ENCODE measurements at places on chromosomes 12 and 14. TPM values are rescaled to one million over a fixed set of nuclear protein-coding genes. Genes with fewer than 3 reads are reported as not detected.

Gene TC2N
- 44.4 TPM for total RNA-seq

Gene CLBA1
- 15.7 TPM for total RNA-seq

Gene SLC2A14
- total RNA-seq: 0.46 TPM

Gene RD3L
- not detected for total RNA-seq

Gene KLRG1
- total RNA-seq: 0.93 TPM

Gene LIN7A
- total RNA-seq: 10.0 TPM

Gene KRT72
- not detected for total RNA-seq

Gene GPX2
- not detected for total RNA-seq

Gene RDH16
- total RNA-seq: 0.34 TPM

Gene B4GALNT1
- 0.28 TPM for total RNA-seq

GRCh38 chr14:99508896-99509629 is 27.9 kb downstream of the CCNK start:
- H3K27me3 ChIP-seq: no peaks in the 10 kb centered on the region
- no peak overlapping the region for H3K27ac ChIP-seq
- H3K4me3 ChIP-seq: no peak overlapping the region
- H3K36me3 ChIP-seq: no peaks in the 10 kb centered on the region

- no peak overlapping the region for H3K4me3 ChIP-seq
- H3K27me3 ChIP-seq: no peaks in the 10 kb centered on the region
- DNase-seq: no peak
- H3K27ac ChIP-seq: no peak overlapping the region
Measured at GRCh38 chr12:2214411-2214810, 161.6 kb downstream of the CACNA1C start.

DNA sequence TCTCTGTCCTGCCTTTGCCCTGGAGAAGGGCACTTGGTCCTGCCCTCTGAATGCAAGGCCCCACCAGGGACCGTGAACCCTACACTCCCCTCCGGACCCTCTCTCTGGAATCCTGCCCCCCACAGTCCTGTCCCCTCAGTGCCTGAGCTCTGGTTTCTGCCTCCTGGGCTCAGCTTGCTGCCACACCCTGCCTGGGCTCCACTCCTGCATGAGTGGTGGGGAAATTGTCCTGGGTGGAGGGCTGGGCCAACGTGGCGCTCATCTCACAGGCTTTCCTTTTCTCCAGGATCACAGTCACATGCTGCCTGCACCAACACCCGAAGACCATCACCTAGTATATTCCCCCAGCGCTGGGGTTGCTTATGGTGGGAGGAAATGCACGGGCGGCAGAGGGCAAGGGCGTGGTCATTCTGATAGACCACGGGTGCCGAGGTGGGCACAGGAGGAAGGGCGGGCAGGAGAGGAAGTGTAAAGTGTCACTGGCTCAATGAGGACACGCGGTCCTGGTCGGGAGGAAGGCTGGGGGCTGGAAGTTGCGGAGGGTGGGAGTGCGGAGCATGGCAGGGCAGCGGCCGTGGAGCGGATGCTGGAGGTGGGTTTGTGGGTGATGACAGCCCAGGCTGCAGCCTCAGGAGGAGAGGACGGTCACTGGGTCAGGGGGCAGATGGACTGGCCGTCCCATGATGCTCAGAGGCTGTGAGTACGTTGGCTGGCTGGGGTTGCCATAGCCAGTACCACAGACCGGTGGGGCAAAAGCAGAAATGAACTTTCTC is 99.5 kb downstream of the KIF26A start:
- H3K4me3 ChIP-seq: no peak overlapping the region
- H3K27me3 ChIP-seq: no peaks in the 10 kb centered on the region
- no peaks in the 10 kb centered on the region for H3K4me1 ChIP-seq
- H3K27ac ChIP-seq: no peak overlapping the region
- H3K36me3 ChIP-seq: no peaks in the 10 kb centered on the region

DNA sequence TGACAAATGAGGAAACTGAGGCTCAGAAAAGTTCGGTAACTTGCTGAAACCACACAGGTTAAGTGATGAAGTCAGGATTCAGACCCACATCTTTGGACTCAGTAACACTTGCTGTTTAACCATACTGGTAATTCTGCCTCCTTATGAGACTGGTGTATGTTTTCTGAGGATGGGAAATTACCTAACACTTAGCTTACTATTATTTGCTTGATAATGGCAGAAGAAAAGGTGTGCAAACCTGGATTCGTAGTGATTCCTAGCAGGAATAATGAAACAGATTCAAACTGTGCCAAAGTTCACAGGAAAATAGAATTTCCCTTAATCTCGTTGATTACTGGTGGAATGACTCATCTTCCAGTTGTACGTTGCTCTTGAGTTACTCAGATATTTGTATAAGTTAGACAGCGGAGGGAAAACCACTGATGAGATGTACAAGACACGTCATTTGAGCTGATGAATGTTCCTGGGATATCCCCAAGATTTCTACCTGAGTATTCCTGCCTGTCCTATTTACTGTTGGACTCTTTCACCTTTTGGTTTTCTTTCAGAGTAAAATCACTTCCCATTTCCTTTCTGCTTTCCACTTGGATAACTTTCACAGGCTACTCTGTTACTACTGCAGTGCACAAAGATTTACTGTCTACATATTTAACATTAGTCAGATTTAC is 37.5 kb downstream of the PRORP start:
- no peak for DNase-seq
- H3K4me1 ChIP-seq: no peaks in the 10 kb centered on the region
- no peak overlapping the region for H3K27ac ChIP-seq
- no peaks in the 10 kb centered on the region for H3K36me3 ChIP-seq

DNA sequence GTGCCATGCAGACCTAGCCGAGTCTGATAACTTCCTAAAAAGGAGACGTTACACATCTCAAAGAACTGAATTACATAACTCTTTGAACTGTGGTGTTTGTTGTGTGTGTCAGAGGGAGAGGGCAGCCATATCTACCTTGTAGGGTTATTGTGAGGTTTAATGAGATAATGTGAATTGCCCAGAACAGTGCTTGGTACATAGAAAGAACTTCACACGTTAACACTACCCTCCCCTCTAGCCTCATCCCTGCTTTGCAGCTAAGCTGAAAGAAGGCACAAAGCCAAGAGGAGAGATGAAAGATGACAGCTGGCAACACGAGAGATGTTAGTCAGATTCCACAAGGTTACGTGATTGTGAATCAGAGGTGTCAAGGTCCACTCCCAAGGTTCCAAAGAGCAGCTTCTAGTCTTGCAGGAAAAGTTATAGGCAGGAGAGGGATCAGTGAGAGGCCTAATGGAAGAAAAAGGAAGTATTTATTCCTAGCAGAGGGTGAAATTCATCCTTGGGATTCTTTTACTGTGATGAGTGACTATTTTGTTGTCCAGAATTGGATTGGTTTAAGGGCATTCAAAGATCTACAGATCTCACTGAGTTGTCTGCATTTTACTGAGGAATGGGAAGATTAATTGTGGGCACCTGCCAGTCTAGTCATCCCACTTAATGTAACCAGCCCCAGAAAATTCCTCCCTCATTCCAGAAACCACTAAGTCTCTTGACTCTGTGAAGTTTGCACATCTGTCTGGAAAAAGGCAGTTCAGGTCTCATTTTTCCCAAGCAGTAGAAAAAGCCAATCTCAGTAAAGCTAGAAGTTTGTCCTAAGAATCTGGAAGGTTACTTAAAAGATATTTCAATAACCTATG is 25.9 kb upstream of the WNK1 start:
- H3K27ac ChIP-seq: no peak overlapping the region
- no peak for DNase-seq
- H3K27me3 ChIP-seq: no peaks in the 10 kb centered on the region
- no peaks in the 10 kb centered on the region for H3K36me3 ChIP-seq
- no peaks in the 10 kb centered on the region for H3K4me1 ChIP-seq
- no peak overlapping the region for H3K4me3 ChIP-seq

DNA sequence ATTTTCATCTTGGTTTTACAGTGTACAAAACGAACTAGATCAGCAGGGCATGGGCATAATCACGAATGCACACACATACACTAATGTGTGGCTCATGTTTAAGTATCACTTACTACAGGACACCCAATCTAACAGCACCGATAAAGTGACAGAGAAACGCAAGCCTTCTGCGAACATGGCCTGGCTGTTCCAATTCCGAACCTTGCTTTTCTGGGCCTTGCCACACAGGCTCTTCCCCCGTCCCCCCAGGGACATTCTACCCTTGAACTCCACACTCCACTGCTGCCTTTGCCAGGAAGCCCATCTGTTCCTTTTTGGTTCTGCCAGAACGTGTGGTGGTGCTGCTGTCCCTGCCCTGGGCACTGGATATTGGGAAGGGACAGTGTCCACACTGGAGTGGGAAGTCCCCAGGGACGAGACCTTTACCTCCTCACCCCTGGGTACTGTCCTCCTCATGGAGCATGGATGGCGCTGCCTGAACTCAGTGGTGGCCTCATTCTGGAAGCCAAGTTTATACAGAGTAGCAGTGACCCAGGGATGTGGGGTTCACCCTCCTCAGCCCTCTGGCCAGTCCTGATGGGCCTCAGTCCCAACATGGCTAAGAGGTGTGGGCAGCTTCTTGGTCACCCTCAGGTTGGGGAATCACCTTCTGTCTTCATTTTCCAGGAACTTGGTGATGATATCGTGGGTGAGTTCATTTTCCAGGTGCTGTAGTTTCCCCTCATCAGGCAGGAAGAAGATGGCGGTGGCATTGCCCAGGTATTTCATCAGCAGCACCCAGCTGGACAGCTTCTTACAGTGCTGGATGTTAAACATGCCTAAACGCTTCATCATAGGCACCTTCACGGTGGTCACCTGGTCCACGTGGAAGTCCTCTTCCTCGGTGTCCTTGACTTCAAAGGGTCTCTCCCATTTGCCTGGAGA is 7.9 kb downstream of the SERPINA1 start:
- peaks cover 5% of the 10 kb centered on the region for H3K4me1 ChIP-seq
- no peak overlapping the region for H3K4me3 ChIP-seq
- H3K36me3 ChIP-seq: no peaks in the 10 kb centered on the region
- no peak for DNase-seq
- H3K27ac ChIP-seq: no peak overlapping the region
- no peaks in the 10 kb centered on the region for H3K27me3 ChIP-seq

- H3K27ac ChIP-seq: no peak overlapping the region
- H3K4me3 ChIP-seq: no peak overlapping the region
- DNase-seq: no peak
- H3K27me3 ChIP-seq: no peaks in the 10 kb centered on the region
Measured at GRCh38 chr12:41715256-41715655, 429.4 kb downstream of the GXYLT1 start.

- peaks cover 4% of the 10 kb centered on the region for H3K4me1 ChIP-seq
- H3K36me3 ChIP-seq: no peaks in the 10 kb centered on the region
- DNase-seq: no peak
- H3K27ac ChIP-seq: no peak overlapping the region
- no peak overlapping the region for H3K4me3 ChIP-seq
Measured at GRCh38 chr14:103597623-103598377, 31.2 kb upstream of the KLC1 start.

DNA sequence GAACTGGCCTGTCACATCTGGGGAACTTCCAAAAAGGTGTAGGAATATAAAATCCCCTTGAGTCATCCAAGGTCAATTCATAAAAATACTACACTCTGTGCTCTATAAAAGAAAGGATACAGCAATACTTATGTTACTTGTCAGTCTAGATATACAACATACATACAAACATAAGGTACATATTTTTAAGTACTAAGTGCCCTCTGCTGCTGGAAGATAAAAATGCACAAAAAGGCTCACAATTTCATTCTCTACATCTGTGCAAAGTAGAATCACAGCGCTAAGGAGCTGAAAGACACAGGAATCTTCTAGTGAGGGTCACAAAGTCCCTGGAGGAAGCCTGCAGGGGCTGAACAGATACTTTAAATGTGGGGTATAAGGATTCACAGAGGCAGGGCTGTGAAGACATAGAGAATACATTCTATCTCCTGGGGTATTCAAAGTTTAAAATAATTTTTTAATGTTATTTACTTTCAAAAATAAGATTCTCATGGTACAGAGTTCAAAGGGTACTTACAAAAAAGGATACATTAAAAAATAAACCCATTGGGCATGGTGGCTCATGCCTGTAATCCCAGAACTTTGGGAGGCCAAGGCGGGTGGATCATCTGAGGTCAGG is 10.2 kb upstream of the GOLGA5 start:
- H3K36me3 ChIP-seq: no peaks in the 10 kb centered on the region
- peak; percentile 47 for DNase-seq
- no peak overlapping the region for H3K4me3 ChIP-seq
- H3K27ac ChIP-seq: no peak overlapping the region
- no peaks in the 10 kb centered on the region for H3K27me3 ChIP-seq
- H3K4me1 ChIP-seq: peaks cover 5% of the 10 kb centered on the region

GRCh38 chr12:5520831-5521230 is 88.9 kb downstream of the NTF3 start:
- H3K27ac ChIP-seq: no peak overlapping the region
- no peaks in the 10 kb centered on the region for H3K27me3 ChIP-seq
- no peaks in the 10 kb centered on the region for H3K4me1 ChIP-seq
- H3K36me3 ChIP-seq: no peaks in the 10 kb centered on the region
- no peak overlapping the region for H3K4me3 ChIP-seq
- no peak for DNase-seq

GRCh38 chr14:106378191-106378590 is 851.8 kb downstream of the TMEM121 start:
- H3K36me3 ChIP-seq: no peaks in the 10 kb centered on the region
- no peak overlapping the region for H3K27ac ChIP-seq
- H3K4me3 ChIP-seq: no peak overlapping the region
- H3K4me1 ChIP-seq: no peaks in the 10 kb centered on the region

DNA sequence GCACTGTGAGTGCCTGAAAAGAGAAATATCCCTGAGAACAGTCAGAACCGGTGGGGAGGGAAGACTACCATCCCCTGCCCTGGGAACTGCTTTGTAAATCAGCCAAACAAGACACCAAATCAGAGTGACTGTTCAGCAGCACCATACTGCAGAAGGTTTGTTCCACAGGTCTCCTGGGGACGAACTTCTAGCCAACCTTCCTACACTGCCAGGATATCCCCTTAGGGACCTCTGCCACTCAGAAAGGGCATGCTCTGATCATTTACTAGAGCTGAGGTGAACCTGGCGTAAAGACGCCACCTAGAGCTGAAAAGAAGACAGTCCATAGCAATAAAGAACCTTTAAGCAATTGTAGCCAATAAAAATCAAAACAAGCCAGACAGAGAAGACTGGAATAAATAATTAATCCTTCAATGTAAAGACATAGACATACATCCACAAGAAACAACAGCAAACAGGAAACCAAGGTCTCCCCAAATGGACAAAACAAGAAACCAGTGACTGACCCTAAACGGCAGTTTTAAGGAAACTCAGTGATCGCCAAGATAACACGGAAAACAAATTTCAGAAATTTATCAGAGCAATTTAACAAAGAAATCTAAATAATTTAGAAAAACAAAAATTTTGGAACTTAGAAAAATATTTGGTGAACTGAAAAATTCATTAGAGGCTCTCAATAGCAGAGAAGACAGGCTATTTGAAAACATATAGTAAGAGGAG is 228.1 kb upstream of the AMIGO2 start:
- H3K36me3 ChIP-seq: no peaks in the 10 kb centered on the region
- H3K4me1 ChIP-seq: no peaks in the 10 kb centered on the region
- H3K27me3 ChIP-seq: no peaks in the 10 kb centered on the region
- H3K27ac ChIP-seq: no peak overlapping the region
- H3K4me3 ChIP-seq: no peak overlapping the region
